ENCODE measurements at places on chromosomes 3 and 15.

DNA sequence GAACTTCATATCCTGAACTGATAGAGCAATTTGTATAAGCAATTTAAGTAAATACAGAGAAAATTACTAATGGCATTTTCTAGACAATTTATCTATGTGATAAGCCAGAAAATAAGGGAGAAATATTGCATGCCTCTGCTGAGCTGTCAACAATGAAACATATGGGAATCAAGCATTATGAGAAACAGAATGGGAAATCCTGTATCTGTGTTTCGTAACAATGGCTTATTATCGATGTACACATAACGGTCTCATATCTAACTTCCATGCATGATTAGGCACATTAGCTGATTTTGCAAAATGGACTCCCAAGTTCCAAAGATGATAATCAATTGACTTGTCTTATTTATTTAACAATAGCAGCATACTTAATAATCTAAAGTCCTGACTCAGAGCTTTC is 30.4 kb upstream of the KCNMB2 start:
- DNase-seq = no peak

DNA sequence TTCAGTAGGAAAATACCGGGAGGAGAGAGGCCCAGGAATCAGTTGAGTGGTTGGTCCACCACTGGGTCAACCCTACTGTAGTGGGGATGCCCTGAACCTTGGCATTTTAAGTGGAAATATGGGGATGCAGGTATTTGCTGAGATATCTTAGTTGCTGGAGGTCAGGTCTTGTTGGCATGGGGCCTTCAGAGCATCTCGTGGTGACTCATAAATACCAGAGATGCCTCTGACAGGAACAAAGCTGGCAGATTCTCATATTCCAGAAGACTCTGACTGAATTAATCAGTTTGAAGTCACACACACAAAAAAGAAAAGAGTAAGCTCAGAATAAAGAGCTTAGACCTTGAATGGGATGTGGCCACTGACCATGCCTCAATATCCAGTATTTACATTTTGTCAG is 91.6 kb downstream of the CACNA2D3 start:
- no peak for DNase-seq

DNA sequence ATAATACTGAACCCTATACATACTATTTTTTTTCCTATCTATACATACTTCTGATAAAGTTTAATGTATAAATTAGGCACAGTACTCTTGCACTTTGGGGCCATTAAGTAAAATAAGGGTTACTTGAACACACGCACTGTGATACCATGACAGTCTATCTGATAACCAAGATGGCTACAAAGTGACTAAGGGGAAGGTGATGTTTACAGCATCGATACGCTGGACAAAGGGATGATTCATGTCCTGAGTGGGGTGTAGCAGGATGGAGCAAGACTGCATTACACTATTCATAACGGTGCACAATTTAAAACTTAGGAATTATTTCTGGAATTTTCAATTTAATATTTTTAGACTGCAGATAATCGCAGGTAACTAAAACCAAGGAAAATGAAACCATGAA is 30.0 kb upstream of the SLC2A2 start:
- DNase-seq = no peak

- no peak for DNase-seq
Observed at GRCh38 chr15:40702077-40702476, 7.1 kb downstream of the RAD51 start.

- no peak for DNase-seq
Observed at GRCh38 chr15:77221174-77221573, 150.3 kb upstream of the TSPAN3 start.

Measured in activated T-helper 9 cell treated with anti-CD3 and anti-CD28 coated beads, Interleukin-2, amount 50 U/mL, for 16 hours (primary cell).